ENCODE measurements at places on chromosomes 4 and X. TPM values are rescaled to one million over a fixed set of nuclear protein-coding genes. Genes with fewer than 3 reads are reported as not detected.

ZIC3 gene
- total RNA-seq: not detected

COX7B gene
- total RNA-seq: 501 TPM

SHROOM3 gene
- 12.6 TPM for total RNA-seq

PCDH18 gene
- 73.0 TPM for total RNA-seq

CLCN5 gene
- 2.2 TPM for total RNA-seq

RAB41 gene
- not detected for total RNA-seq

FGFBP2 gene
- total RNA-seq: not detected

SCRG1 gene
- under 0.01 TPM for total RNA-seq

AWAT2 gene
- total RNA-seq: not detected

PDLIM3 gene
- 7.9 TPM for total RNA-seq

LIMCH1 gene
- total RNA-seq: 0.34 TPM

KCNE5 gene
- total RNA-seq: not detected

VCX2 gene
- total RNA-seq: not detected

RHOH gene
- total RNA-seq: not detected

ITGB1BP2 gene
- 3.4 TPM for total RNA-seq

NSDHL gene
- total RNA-seq: 55.8 TPM

Data from bronchus fibroblast of lung (primary cell).